ENCODE measurements at places on chromosomes 7 and 10. TPM values are rescaled to one million over a fixed set of nuclear protein-coding genes. Genes with fewer than 3 reads are reported as not detected.

PRLHR gene
- not detected for total RNA-seq

ANXA8 gene
- total RNA-seq = 198 TPM

POR gene
- total RNA-seq = 94.9 TPM

PRKG1 gene
- total RNA-seq = 0.63 TPM

SOSTDC1 gene
- 13.6 TPM for total RNA-seq

LRRC4 gene
- total RNA-seq = 0.08 TPM

CCDC7 gene
- total RNA-seq = 11.0 TPM

ADARB2 gene
- total RNA-seq = 0.72 TPM

PUS7 gene
- 20.6 TPM for total RNA-seq

CYP3A7 gene
- not detected for total RNA-seq

- peak; percentile 57 for DNase-seq
Measured at GRCh38 chr7:102111061-102112041, 175.3 kb upstream of the SH2B2 start.

DNA sequence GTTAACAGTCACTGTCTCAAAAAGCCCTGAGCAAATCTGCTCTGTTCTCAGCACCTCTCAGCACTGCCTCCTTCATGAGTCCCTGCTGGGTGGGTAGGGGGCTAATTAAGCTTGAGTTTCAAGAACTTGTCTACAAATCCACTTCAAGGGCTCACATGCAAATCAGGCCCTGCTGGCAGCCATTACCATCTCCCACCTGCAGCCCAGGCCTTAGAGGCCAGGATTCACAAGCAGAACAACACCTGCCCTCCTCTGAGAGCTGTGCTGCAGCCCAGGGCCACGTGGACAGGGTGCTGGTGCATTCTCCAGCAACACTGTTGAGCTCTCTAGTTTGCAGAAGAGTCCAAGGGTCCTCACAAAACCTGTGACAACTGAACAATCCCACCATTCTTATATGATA, 119.2 kb downstream of the DPP6 start:
- DNase-seq = peak; percentile 28

DNA sequence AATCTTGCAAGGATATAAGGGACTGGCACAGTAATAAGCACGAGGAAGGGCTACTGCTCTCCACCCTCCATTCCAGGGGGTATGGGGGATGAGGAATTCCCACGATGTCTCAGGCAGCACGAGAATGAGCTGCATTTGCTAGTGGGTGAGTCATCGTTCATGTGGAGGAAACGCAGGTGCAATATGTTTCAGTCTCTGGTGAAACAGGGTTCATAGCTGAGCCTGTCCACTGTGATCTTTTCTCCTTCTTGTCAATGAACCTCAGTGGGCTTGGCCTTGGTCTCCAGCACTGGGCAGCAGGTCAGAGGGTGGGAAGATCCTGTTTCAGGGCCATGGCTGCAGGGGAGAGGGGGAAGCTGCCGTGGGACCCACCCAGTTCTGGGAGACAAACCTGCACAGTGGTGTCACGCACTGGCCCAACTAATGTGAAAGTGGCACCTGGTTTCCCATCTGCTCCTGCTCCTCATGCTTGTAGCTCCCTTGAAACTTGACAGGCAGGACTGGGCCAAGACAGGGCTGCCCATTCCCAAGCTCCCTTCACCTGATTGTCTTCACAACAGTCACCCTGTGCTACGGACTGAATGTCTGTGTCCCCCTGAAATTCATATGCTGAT, 181.9 kb downstream of the USP6NL start:
- peak; percentile 20 for DNase-seq

GRCh38 chr10:5070648-5071410, 23.4 kb upstream of the AKR1C3 start:
- no peak for DNase-seq

GRCh38 chr7:132362059-132362458, 214.2 kb downstream of the PLXNA4 start:
- DNase-seq = no peak

DNA sequence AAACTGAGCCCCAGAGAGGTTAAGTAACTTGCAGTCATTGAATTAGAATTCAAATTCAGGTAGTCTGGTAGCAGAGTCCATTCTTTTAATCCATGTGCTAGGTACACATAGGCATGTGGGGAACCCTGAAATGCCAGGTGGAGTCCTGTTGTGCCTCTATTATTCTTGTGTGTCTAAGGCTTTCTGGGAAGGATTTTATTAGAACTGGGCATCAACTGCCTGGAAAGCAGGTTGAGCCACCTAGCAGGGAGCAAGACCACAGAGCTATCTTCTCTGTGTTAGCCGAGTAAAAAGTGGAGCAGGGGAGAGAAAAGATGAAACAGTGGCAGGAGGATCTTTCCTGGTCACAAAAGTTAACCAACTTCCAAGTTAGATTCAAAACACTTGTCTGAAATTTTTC, 494.6 kb downstream of the LRMDA start:
- DNase-seq = no peak

DNA sequence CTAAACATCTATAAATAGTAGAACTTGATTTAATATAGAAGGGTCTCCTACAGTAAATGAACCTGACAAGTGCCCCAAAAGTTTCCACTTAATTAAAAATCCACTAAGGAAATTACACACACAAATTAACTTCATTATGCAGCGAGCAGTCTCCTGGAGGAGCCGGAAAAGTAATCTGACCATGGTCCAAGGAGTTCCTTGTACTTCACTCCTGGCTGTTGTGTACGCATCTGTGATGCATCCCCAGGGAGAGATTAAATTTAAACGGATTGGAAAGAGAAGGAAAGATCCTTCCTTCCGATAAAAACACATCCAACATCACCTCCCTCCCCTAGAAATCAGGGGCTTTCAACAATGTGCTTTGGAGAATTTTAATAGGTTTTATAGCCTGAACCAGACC, 85.5 kb downstream of the PARD3 start:
- no peak for DNase-seq

DNA sequence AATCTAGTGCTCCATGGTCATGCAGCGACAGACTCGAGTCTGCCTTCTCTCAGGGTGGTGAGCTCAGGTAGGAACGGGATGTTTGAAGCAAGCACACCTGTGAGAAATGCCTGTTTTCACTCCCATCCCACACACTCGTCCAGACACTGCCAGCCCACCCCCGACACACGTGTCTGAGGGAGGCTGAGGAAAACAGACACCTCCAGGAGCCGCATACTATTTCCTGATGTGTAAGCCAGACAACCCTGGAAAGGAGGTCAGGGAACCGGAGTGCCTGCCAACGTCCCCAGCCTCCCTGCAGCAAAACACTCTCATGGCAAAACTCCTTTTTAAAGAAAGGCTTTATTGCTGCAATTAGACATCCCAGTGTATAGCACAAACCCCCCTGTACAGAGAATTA, 80.2 kb downstream of the ALOX5 start:
- DNase-seq = no peak

GRCh38 chr7:37495574-37496184, 47.0 kb upstream of the ELMO1 start:
- no peak for DNase-seq

DNA sequence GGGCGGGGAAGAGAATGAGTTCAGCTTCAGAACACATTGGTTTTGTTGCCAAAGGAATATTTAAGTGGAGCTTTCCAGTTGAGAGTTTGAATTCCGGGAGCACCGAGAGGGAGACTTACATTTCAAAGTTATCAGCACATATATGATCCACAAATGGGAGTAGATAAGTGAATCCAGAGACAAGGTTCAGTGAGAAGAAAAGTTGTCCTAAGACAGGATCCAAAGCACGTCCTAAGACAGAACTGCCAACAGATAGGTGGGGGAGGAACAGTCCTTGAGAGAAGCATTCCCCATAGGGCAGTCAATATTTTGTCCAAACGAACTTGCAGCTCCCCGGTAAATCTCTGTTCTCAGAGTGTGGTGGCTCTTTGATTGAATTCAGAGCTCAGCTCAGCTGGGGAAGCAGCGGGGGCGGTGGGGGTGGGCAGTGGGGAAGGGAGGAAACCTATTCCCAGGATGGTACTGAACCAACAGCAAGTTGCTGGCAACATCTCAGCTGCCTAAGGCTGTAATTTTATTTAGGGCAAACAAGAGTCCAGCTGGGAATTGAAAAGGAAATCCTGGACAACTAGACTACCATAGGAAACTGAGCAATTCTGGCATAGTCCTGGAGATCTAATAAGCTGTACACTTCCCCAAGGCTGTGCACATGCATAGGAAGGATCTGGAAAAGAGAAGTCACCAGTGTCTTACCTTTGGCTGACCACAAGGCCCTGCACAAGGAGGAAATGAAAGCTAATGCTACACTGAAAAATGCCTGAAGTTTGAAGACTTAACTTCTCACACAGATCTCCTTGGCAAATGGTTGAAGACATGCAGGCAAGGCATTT, 94.2 kb upstream of the CXCL12 start:
- no peak for DNase-seq

DNA sequence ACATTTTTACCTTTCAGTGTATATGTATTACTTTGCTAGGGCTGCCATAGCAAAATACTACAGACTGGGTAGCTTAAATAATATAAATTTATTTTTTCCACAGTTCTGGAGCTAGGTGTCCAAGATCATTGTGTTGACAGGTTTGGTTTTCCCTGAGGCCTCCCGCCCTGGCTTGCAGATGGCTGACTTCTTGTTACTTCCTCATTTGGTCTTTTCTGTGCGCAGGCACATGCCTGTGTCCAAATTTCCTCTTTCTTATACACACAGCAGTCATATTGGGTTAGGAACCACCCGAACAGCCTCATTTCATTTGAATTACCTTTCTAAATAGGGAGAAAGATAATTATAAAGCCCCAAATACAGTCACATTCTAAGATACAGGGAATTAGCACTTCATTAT, 521.6 kb upstream of the SORCS1 start:
- peak; percentile 17 for DNase-seq

DNA sequence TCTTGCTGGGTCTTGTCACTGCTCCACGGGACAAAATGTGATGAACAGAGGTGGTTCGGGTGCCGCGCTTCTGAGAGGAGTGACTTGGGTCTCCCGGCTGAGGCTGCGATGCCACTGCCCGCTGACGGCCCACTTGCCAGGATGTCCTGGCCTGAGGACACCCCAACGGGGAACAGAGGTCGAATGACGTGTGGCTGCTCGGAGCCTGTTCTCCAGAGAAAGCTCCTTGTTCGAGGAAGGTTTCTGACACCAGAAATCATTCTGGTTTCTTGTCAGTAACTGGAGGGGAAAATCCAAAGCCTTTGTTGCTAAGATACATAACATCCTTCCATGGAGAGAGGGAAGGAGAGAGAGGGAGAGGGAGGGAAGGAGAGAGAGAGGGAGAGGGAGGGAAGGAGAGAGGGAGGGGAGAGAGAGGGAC, 236.4 kb downstream of the WDR37 start:
- peak; percentile 76 for DNase-seq

DNA sequence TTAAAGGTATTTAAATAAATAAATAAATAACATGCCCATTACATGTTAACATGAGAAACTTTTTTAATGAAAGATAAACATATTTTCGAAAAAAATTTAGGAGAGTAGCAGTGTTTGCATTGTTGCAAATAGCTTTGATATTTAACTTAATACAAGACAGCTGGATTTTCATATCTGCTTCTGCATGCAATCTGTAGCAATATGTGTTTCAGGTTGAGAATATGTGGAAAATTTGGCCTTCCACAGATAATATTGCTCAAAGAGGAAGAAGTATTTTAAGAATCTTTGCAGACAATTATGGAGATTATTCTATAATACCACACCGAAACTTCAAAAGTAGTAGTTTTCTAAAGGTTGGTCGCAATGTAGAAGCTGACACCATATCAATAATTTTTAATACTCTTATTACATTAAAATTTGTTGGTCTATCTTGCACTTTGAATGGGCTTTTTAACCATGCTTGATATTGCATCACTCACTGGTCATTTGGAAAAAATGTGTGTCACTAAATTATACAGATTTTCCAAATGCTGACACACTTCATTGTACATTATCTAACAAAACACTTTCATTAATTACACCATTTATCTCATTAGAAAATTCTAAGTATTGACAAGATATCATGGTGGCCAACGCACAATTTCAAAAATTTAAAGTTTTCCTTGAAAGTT, 229.8 kb upstream of the HDAC9 start:
- DNase-seq = no peak

GRCh38 chr7:157485361-157485831, 148.6 kb downstream of the DNAJB6 start:
- peak; percentile 64 for DNase-seq

GRCh38 chr7:98420966-98421612, 20.2 kb upstream of the BAIAP2L1 start:
- DNase-seq = no peak

- DNase-seq = no peak
Measured at GRCh38 chr10:113610631-113611601, 52.9 kb downstream of the NRAP start.

Data from lower leg skin (tissue), 4 donors.